Stimulated activated CD4-positive, alpha-beta T cell treated with anti-CD3 and anti-CD28 coated beads, Interleukin-15, amount 100 ng/mL, for 48 hours (primary cell): ENCODE measurements at places on chromosomes 5 and 9.

- no peak for DNase-seq
Observed at GRCh38 chr5:109451146-109451545, 41.4 kb upstream of the PJA2 start.

GRCh38 chr9:26750162-26750561, 142.4 kb downstream of the CAAP1 start:
- DNase-seq, result no peak

GRCh38 chr5:113824307-113824706, 310.8 kb downstream of the YTHDC2 start:
- no peak for DNase-seq

- DNase-seq, result no peak
Observed at GRCh38 chr9:16628413-16628812, 242.1 kb downstream of the BNC2 start.

- no peak for DNase-seq
Observed at GRCh38 chr9:19320495-19320894, 59.5 kb downstream of the RPS6 start.

GRCh38 chr5:55051357-55051756, 27.3 kb downstream of the GZMK start:
- no peak for DNase-seq

- DNase-seq, result no peak
Observed at GRCh38 chr5:176886336-176887251, 12.6 kb downstream of the HK3 start.

- no peak for DNase-seq
Observed at GRCh38 chr5:154901913-154902312, 36.1 kb downstream of the GEMIN5 start.

GRCh38 chr5:32326216-32326772, 13.6 kb upstream of the MTMR12 start:
- no peak for DNase-seq
